ENCODE measurements at places on chromosomes 13 and 19.

GRCh38 chr19:48250290-48251025 is 5.3 kb downstream of the CARD8 start:
- DNase-seq: no peak

DNA sequence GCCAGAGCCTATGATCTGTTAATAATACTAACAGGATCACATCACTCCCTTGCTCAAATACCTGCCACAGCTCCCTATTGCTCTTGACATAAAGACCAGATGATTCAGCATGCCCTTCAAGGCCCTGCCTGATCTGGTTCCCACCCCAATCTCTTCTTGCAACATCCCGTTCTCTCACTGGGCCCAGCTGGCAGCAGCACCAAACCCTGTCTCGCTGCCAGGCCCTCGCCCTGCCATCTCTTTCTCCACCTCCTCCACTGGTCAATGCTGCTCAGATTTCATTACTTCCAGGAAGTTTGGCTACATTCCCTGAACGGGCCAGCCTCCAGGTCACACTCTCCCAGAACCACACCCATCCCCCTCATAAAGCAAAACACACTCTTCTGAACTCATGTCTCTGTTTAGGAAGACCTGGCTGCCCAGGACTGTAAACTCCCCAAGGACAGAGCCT is 8.6 kb upstream of the BCAT2 start:
- peak; percentile 50 for DNase-seq

DNA sequence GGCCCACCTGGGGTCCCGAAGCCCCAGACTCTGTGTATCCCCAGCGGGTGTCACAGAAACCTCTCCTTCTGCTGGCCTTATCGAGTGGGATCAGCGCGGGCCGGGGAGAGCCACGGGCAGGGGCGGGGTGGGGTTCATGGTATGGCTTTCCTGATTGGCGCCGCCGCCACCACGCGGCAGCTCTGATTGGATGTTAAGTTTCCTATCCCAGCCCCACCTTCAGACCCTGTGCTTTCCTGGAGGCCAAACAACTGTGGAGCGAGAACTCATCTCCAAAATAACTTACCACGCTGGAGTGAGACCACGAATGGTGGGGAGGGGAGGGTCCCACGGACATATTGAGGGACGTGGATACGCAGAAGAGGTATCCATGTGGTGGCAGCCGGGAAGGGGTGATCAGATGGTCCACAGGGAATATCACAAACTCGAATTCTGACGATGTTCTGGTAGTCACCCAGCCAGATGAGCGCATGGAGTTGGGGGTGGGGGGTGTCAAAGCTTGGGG is 1.0 kb upstream of the ICAM5 start:
- DNase-seq: peak; percentile 41

- DNase-seq: no peak
These were observed 61.8 kb downstream of the MBNL2 start for GRCh38 chr13:97283888-97284287.

GRCh38 chr19:39916236-39916635 is 18.2 kb downstream of the FCGBP start:
- no peak for DNase-seq

- peak; percentile 98 for DNase-seq
These were observed 59.0 kb downstream of the WDFY2 start for GRCh38 chr13:51643105-51643881.

DNA sequence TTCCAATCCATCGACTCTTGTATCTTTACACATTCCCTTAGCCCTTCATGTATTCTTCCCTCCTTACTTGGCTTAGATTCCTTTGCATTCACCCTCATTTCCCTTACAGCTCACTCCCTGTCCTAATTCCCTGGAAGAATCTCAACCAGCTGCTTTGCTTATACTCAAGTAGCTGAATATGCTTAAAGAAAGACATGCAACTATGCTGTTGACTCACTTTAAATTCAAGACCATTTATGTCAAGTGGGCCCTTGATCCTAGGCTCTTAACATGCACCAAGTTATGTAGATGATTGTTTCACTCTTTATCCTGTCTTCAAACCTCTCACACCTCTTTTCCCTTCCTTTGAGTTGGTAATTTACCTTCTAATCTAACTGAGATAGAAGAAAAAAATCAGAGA is 7.4 kb downstream of the CCDC122 start:
- peak; percentile 44 for DNase-seq

DNA sequence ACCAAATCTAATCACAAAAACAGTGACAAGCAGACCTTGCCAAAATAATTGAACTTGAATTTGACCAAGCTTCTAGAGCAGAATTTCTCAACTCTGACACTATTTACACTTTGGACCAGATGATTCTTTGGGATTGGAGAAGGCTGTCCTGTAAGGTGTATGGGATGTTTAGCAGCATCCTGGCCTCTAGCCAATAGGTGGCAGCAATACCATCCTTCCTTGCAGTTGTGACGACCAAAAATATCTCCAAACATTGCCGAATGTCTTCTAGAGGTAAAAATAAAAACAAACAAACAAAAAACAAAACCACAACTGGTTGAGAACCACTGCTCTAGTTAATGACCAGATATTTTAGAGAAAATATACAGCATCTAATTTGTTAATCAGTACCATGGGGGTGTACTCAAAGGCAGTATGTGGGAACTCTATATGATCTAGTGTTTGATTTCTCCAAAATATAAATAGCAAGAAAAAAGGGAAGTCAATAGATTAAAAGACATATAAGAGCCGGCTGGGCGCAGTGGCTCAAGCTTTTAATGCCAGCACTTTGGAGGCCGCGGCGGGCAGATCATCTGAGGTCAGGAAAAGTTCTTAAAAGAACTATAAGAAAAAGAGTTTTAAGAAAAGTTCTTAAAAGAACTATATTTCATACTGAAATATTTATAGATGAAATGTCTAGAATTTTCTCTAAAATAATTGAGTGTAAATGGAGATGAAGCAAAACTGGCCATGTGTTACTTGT is 60.9 kb upstream of the ZNF527 start:
- no peak for DNase-seq

DNA sequence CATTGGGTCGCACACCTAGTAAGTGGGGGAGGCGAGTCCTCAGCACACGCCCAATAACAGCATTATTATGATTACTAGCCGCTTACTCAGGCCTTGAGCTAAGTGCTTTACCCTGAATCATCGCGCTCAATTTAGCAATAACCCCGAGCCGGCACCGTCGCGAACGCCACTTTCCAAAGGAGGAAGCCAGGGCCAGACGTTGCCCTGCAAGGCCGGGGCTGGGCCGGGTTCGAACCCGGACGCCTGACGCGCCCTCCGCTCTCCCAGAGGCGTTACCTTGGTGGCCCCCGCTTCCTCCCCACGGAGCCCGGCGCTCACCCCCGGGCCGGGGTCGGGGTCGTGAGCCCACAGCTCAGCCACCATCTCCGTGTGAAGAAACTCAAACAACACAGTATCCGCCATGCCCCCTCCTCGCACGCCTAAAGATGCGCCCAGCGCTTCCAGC is at the start of gene TRAPPC6A:
TRAPPC6A (minus strand) TSS at position 421 of the 445 bp plus-strand sequence; CDS start at position 402, 19 bp downstream.
- peak; percentile 27 for DNase-seq

DNA sequence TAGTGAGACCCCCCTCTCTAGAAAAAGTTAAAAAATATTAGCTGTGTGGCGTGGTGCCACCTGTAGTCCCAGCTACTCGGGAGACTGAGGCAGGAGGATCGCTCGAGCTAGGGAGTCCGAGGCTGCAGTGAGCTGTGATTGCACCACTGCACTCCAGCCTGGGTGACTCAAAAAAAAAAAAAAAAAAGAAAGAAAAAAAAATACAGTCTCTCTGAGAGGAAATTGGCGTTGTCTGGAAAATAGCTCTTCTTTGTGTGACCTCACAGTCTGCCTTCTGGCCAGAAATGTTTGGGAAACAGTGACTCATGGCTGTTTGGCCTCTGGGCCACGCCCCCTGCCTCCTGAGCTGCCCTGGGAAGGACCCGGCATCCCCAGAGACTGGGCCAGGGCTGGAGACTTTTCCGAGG is 10.7 kb downstream of the MARCHF2 start:
- peak; percentile 97 for DNase-seq

DNA sequence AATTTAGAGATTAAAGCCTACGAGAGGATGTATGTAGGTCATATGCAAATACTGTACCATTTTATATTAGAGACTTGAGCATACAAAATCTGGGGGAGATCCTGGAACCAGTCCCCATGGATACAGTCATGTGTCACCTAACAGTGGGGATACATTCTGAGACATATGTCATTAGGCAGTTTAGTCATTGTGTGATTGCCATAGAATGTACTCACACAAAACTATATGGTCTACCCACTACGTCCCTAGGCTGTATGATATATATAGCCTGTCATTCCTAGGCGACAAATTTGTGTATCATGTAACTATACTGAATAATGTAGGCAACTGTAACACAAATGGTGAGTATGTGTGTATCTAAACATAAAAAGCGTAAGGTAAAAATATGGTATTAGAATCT is 62.8 kb downstream of the WDFY2 start:
- no peak for DNase-seq

- peak; percentile 96 for DNase-seq
These were observed 4.2 kb upstream of the SPACA6 start for GRCh38 chr19:51688671-51689571.

GRCh38 chr13:77143431-77143830 is 116.5 kb upstream of the FBXL3 start:
- DNase-seq: peak; percentile 4

- DNase-seq: peak; percentile 70
These were observed 154.9 kb downstream of the TM9SF2 start for GRCh38 chr13:99656092-99656745.

All from fibroblast of upper back skin (primary cell).